Kidney (tissue), 22 donors: ENCODE measurements at places on chromosomes 11 and 22.
A peak's percentile ranks its signal among the peaks of the same experiment; 100 is the strongest.

DNA sequence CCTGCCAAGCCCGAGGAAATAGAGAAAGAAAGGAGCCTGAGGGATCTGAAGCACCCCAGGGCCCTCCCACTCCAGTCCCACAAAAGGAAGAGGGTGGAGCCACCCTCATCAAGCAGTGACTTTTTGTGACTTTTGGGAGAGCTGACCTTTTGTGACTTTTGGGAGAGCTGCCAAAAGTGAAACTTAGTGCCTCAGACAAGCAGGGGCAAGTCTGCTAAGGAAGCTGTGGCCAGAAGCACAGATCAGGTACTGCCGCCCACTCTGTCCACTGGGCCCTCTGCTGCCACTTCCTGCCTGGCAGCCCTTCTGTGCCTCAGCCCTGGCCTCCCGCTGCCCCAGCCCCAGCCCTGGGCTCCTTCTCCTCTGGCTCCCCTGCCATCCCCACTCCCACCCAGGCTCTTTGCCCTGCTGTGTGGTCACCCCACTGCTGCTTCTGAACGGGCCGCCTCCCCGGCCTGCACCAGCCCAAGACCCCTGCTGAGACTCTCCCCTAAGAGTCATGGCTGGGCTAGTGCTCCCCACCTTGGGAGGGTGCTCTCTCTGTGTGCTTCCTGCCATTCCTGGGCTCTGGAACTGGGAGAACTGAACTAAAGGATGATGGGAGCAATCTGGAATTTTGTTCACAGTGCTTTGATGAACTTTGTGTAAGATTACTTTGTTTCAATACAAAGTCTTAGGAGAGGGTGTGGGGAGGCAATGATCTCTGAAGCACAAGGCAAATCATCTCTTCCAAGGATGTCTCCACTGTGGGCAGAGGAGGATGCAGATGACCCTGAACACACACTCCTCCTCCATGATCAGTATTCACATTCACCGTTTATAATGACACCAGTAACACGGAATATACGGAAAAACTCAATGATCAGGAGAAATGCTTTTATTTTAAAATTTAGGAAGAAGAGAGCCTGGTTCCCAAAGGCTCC lies at the start of gene APOBEC3H:
Gene APOBEC3H, plus strand, starts transcription at position 147 of the 923 bp plus-strand sequence. CDS start 3,035 bp downstream, outside the sequence.
- no peak for DNase-seq

GRCh38 chr11:45928535-45929215 lies 6.2 kb downstream of the LARGE2 start:
- DNase-seq: no peak

GRCh38 chr11:45348729-45349128 lies 62.6 kb upstream of the SYT13 start:
- DNase-seq: no peak

DNA sequence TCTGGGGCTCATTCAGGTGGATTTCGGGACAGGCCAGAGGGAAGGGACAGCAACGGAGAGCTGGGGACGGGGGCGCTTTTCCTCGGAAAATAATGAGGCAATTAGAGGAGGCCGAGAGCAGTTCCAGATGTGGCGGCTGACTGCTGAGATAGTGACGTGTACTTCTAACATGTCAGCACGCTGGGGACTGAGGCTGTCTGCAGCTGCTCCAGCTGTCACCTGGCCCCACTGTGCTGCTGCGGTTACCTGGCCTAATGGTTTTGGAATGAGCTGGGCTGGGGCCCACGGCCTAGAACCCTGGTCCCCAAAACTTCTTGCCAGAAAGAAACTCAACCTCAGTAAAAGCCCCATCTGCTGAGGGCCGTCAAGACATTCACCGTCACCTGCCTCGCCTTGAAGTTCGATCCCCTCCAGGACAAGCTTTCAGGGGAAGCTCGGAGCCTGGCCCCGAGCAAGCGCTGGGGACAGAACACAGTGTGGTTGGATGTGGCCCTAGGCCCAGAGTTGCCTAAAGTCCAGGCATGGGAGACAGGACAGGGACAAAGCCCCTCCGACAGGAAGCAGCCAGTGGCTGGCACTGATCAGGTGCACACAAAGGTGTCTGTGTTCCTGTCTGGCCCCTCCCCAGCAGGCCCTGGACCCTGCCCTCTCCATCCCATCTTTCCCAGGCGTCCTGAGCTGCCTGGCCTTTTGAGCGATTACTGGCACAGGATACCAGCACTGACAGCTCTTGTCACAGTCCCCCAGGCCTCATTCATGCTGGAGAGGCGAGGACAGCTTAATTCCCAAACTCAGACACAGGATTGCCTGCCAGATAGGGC lies 22.1 kb downstream of the RPUSD4 start:
- no peak for DNase-seq

GRCh38 chr22:28444659-28445058 lies 235.0 kb downstream of the TTC28 start:
- DNase-seq: no peak

GRCh38 chr11:128504486-128504885 lies 82.9 kb downstream of the ETS1 start:
- no peak for DNase-seq

- DNase-seq: no peak
These were observed 471 bp upstream of the AHNAK start for GRCh38 chr11:62546929-62547625.

- no peak for DNase-seq
These were observed 32.5 kb downstream of the MRGPRX2 start for GRCh38 chr11:19027829-19028595.

DNA sequence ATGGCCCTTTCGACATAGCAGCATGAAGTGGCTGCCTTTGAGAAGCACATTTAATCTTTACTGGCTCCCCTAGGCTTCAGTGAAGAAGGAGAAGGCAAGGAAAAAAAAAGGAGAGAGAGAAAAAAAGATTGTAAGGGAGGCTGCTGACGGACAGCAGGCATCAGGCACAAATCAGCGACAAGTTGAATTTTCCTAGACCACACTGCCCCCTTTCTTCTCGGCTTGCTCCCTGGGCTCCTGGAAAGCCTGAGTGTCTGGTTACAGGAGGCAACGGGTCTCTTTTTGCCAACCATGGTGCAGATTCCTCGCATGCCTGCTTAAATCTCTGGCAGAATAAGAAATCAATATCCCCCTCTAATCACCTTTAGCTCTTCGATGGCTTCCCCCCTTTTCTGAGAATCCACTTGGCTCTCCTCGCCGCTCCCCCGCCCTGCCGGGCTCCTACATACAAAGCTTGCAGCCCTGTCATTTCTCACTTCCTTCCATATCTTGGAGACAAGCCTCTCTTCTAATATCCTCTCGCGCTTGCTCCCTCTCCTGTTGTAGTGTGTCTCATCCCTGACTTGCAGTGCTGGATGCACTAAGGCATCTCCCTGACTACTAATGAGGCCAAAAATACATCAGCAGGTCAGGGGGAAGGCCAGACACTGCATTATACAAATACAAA lies 14.3 kb downstream of the BLID start:
- peak; percentile 94 for DNase-seq

DNA sequence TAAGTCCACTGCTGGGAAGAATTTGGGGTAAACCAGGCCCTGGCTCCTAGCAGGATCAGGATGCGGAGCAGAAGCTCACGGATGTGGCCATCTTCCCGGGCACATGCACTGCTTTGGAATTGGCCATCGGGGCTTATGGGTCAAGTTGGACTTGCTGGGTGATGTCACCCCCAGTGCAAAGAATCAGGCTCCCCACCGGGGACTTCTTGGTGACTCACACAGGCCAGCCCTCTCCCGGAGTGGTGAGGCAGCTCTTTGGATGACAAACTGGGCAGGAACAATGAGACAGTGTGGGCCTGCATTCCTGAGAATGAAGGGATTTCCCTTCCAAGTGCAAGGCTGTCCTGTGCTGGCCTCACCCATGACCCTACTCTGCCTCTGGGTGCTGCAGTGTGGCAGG lies 128.8 kb upstream of the ANO1 start:
- DNase-seq: peak; percentile 80

GRCh38 chr11:108906826-108907225 lies 242.0 kb downstream of the DDX10 start:
- no peak for DNase-seq

- DNase-seq: no peak
These were observed 311.5 kb downstream of the MN1 start for GRCh38 chr22:27490080-27490479.

- peak; percentile 80 for DNase-seq
These were observed 827 bp downstream of the PHF21B start for GRCh38 chr22:45008751-45009605.

- no peak for DNase-seq
These were observed 409.8 kb downstream of the BRD1 start for GRCh38 chr22:49417833-49418232.

DNA sequence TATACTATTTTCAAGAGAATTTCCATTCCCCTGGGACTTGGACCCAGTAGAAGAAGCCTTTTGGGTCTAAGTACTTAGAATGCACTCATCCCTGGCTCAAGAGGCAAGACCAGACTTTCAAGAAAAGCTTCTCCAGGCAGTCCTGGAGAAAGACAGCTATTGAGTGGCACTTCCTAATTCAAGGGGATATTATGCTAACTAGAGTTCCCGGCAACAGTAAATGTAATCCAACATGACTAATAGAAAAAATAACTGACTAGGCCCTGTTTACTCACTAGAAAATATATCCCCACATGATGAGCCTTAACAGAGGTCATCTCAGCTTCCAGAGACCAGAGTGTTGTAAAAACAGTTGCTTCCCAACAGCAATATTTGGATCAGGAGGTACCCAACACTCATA lies 47.2 kb upstream of the AKIP1 start:
- DNase-seq: no peak

- no peak for DNase-seq
These were observed 77.1 kb downstream of the UBASH3B start for GRCh38 chr11:122732342-122733315.

GRCh38 chr22:50561401-50562358 lies 1.0 kb downstream of the SYCE3 start:
- no peak for DNase-seq

DNA sequence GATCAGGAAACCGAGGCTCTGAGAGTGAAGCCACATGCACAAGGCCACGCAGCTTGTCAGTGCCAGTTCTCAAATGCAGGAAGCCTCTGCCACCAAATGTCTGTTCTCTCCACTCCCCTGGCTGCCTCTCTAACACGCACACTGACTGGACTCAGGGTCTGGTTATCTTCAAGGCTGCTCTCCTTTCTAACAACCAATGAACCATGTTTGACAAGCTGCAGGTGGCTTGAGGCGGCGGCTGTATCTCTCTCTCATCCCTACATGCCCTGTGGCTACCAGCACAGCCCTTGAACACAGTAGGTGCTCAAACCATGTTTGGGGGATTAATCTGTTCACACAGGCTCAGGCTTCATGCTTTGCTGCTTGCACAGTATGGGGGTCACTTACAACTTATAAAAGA lies 23.7 kb downstream of the MFNG start:
- DNase-seq: no peak

- DNase-seq: no peak
These were observed 20.5 kb upstream of the APOL5 start for GRCh38 chr22:35697142-35697541.

GRCh38 chr11:28463826-28464225 lies 355.6 kb downstream of the METTL15 start:
- DNase-seq: no peak

DNA sequence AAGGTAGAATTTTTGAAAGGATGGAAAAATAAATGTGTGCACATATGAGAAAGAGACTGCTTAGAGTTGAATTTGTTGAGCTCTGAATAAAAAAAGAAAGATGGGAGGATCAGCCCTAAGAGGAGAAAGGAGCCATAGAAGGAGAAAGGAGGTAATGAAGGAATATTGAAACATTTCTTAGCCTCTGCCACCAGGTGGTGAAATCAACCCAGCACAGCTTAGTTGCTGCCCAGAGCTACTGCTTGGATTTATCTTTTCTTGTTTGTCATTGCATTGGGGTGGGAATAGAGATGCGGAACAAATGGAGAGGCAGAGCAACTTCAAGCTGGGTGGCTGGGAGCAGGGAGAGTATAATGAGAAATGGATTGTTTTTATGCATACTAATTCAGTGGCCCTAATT lies 80.4 kb downstream of the SERGEF start:
- DNase-seq: no peak

- no peak for DNase-seq
These were observed 1.7 kb downstream of the TH start for GRCh38 chr11:2169626-2170570.

GRCh38 chr11:62535802-62536201 lies 10.8 kb downstream of the AHNAK start:
- no peak for DNase-seq

DNA sequence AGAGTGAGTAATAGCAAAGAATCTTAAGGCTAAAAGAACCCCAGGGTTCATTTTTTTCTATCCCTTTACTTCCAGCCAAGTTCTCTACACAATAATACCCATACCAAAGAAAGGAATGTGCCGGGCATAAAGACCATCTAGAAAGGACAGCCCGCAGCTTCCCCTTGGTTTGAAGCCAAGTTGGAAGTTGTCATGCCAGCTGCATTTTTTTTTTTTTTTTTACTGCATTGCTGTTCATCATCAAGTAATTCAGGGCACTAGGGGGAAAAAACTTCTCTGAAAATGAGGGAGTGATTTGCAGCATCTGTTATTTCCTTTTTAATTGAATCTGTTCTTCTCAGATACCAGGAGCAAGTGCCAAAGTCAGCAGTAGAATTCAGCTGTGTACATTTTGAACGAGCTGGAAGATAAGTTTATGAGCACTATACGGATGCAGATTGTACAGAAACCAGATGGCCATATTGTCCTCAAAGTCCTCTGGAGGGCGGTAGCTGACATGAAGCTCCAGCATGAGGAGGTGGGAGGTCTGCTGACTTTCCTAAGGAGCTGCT lies 56.4 kb downstream of the UBASH3B start:
- no peak for DNase-seq

DNA sequence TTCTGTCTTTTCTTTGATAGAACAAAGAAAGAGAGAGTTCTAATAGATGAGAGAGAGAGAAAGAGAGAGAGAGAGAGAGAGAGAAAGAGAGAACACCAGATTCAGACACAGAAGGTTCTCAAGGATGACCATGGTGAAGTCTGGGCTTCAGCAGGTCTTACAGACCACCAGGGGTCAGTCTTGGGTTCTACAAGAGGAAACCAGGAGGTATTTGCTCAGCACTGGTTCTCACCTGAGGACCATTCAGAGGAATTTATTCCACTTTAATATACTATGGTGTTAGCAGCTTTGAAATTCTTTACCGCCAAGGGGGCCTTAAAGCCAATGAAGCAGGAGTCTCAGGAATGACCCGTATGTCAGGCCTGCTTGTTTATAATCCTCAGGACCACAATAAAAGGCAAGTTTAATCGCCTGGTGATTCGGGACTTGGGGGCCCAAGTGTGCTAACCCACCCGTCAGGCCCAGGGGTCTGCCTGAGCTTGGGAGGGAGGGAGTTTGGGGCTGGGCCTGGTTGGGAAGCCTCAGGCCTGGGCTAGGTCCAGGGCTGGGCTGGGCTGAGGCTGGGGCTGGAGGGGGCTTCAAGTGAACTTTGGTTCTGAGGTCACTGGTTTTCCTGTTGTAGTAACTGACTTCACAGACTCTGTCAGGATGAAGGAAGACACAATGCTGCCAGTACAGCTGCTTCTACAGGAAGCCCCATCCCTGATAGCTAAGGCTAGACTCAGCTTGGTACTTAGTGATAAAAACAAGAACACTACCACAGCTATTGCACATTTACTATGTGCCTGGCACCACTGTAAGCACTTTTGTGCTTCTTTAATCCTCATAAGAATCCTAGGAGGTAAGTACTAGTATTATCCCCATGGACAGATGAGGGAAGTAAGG lies 179.2 kb upstream of the ZBED5 start:
- peak; percentile 89 for DNase-seq
